Occipital lobe (tissue), 3 donors: ENCODE measurements at places on chromosomes 2 and 18. TPM values are rescaled to one million over a fixed set of nuclear protein-coding genes. Genes with fewer than 3 reads are reported as not detected.

GRCh38 chr18:24877066-24877465 lies 416.6 kb downstream of the HRH4 start:
- DNase-seq, result no peak

DNA sequence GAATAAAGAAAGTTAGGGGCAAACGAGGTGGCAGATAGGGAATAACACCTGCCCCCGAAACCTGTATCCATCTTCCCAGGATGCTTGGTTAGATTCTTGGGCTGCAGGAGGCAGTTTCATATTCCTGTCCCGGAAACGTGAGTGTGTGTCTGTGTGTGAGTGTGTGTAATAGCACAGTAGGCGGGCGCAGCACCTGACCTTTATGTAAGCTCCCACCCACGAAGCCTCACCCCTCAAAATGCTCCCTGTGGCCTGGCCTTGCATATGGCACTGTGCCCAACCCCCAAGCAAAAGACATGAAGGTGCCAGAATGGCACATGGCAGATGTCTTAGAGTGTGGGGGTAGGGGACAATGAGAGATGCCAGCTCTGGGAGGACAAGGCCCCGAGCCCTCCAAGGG lies 48.9 kb downstream of the EFR3B start:
- DNase-seq, result no peak

The ELOA2 gene
- not detected for total RNA-seq

- DNase-seq, result no peak
Measured at GRCh38 chr2:103293067-103293741, 531.4 kb downstream of the TMEM182 start.

DNA sequence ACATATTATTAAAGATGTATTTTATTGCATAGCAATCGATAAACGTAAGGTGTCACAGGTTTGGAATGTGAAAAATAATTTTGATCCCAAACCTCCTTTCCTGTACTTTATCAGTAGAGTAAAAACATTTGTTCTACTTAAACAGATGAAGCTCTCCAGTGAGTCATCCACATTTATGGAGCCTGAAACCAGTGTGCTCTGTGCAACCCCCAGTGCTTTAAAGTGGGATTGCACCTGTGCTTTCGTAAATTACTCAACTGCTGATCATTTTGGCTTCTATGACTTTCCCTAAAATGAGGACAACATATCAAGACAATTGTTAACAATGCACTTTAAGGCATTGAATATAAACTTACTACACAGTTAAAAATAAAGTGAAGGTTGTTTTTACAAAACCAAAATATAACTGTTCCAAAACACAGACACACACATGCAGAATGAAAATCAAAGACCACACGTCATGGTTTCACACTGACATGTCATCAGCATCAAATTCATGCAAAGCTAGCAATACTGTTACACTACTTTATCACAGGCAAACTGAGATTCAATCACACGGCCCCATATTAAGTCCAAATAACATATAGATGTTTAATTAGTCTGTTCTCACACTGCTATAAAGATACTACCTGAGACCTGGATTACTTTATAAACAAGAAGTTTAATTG lies 9.7 kb downstream of the TMEM18 start:
- no peak for DNase-seq

- no peak for DNase-seq
Measured at GRCh38 chr2:236531996-236532395, 37.6 kb upstream of the ACKR3 start.

The ALS2 gene
- 79.7 TPM for total RNA-seq

The CFAP65 gene
- 0.16 TPM for total RNA-seq

The NFE2L2 gene
- 13.4 TPM for total RNA-seq

The NRP2 gene
- 22.1 TPM for total RNA-seq

DNA sequence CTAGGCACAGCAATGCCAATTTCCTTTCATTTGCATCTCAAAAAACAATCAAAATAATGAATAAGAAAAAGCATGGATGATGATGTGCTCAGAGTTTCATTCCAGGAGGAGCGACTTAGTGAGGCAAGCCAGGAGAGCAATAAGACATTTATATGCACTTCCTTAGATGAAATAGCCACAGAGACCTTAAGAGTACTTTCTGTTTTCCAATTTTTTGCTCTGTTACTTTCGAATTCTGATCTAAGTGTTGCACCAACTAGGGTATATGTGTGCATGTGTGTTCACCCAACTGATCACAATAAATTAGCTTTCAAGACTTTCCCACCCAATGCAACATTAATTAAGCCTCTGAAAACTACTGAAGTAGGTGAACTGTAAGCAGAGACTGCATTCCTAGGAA lies 709 bp downstream of the RAB27B start:
- no peak for DNase-seq

DNA sequence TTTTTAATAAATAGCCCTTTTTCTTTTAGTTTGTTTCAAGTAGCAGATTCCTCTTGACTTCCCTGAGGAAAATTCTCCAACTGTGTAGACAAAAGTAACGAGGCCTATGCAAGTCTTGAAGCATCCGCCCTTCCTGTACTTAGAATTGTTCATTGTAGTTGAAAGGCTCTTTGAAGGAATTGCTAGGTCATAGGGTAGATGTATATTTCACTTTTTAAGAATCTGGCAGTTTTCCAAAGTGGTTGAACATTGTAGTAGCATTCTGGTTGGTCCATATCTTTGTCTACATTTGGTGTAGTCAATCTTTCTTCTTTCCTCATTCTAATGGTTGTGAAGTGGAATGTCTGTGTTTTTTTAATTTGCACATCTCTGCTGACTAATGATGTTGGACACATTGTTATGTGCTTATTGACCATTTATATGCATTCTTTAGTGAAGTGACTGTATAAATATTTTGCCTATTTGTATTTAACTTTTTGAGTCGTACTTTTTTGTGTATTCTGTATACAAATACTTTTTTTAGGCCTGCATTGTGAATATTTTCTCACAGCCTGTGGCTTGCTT lies 5.6 kb upstream of the SERPINB11 start:
- no peak for DNase-seq

The CD226 gene
- 0.16 TPM for total RNA-seq

The SERPINB3 gene
- not detected for total RNA-seq

The ASIC4 gene
- 8.3 TPM for total RNA-seq

The MATN3 gene
- total RNA-seq, result 1.1 TPM

DNA sequence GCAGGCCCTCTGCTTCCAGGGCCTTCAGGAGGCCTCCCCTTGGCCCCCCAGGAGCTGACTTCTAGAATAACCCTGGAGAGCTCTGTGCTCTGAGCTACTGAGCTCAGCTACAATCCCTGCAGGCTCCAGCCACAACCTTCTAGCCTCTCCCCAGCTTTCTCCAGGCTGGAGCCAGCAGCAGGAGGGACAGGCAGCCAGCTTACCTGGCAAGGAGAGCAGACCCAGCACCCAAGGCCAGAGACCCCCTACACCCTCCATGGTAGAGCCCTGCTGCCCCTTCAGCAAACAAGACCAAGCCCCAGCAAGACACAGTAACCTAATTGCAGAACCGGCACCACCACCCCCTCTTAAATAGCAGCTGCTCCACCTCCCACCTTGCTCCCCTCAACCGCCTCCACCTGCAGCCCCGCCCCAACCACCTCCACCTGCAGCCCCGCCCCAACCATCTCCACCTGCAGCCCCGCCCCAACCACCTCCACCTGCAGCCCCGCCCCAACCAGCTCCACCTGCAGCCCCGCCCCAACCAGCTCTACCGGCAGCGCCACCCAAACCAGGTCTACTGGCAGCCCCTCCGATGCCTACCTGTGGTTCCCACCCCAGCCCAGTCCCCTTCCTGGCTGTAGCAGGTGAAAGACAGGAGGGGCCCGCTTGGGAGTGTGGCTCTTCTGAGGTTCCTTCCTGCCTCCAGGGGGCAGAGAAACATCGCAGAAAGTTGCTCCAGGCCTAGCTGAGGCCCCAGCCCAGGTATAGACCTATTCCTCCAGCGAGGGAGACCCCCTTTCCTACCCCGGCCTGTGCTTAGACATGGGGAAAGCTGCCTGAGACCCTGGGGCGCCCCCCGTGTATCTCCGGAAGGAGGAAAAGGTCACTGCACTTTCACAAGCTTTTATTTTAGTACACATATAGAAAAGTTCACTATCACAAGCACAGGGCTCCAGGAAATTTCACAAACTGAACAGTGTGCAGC lies at the start of gene ASTL:
Gene ASTL (minus strand): TSS at position 324 of the 967 bp plus-strand sequence. CDS start 66 bp downstream, at position 258.
- no peak for DNase-seq

DNA sequence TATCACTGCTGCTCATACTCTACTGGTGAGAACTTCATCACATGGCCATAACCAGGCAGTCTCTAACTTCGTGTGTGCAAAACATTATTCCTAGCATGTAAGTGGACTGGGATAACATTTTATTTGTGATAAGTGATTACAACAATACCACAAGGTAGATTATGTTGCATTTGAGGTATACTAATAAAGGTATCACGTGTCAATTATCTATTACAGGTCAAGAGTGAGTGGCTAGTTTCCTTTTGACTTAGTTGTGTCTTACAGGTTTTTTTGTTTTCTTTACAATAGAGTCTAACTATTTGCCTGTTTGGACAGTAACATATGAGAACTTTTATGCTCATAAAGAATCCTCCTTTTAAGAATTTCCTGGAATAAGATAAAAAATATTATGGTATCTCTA lies 67.2 kb upstream of the DSC1 start:
- no peak for DNase-seq

The IL18R1 gene
- total RNA-seq, result under 0.01 TPM

GRCh38 chr2:115739574-115739973 lies 1297.1 kb downstream of the DPP10 start:
- DNase-seq, result no peak

- no peak for DNase-seq
Measured at GRCh38 chr2:83471655-83472054, 987.4 kb downstream of the SUCLG1 start.

DNA sequence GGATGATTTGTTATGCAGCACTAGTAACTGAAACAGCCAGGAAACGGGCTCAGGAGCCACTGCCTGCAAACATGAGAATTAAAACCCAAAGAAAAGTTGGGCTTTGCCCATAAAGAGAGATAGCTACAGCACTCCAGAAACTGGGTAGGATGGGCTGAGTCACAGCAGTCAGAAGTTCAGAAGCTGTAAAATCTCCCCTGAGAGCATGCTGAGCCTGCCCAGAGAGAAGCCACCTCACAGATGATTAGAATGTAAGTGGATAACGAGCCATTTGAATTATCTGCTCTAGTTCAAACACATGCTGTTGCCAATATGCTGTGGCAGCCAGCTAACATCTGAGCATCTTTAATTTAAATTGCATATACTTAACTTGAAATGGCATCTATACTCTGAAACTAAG lies 388.1 kb upstream of the ACVR2A start:
- DNase-seq, result no peak

The DPP10 gene
- 76.7 TPM for total RNA-seq

GRCh38 chr18:51330148-51330547 lies 132.7 kb upstream of the MEX3C start:
- no peak for DNase-seq

DNA sequence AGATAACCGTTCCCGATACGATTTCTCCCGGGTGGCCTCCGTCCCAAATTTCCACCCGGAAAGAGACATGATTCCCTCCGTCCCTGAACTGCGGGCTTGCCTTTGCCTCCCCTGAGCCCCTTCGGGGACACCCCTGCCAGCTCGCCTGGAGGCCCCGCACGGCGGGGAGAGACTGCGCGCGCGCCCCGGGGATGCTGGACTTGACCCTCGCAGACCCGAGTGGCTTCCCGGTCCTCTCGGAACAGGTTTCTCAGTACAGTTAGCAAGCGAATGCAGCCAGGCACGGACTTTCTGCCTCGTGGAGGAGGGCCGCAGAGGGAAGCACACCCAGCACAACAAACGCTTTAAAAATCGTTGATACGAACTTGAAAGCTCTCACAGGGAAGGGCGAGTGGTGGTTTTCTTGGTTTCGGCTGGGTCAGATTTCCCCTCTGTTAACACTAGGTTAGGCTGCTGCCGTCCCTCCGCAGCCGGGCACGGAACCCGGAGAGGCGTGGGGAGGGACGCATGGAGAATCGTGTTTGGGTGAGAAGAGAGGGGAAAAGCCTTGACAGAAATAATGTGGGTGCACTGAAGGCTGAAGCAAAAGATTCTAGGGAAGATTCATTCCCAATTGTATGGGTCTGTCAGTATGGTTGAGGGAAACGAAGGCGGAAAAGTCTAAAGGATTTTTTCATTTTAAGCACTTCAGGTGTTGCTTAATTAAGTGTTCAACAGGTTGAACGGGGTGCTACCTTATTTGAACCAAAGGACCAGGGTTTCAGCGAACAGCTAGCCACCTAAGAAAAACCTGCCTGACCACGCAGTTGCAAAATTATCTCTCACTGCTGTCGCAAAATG lies 916 bp downstream of the TNFRSF11A start:
- DNase-seq, result no peak

DNA sequence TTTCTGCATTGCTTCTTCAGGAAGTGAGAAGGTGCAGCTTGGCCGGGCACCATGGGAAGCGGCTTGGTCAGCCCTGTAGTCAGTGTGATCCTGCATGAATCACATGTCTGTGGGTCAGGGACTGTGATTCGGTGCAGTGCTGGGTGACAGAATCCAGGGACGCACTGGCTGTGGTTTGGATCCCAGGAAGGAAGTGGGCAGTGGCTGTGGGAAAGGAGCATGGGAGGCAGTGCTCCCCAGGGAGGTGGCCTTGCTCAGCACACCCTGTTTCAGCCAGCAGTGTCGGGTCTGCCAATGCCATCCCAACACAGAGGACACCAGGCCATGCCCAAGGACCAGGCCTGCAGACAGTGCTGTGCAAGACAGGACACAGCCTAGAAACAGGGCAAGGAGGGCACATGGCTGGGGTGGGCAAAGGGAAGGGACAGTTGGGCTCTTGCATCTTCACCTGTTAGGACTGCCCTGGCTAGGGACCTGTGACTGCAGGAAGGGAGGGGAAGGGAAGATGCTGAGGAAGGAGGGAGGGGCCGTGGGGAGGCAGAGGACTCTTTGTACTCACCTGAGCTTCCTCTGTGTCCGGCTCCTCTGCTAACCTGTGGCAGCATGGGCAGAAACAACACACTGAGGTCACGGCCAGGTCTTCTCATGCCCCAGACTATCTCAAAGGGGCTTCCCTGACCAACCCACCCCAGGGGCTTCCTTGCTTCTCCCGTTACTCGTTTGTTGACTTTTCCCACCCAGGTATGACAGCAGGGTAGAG lies 37.2 kb upstream of the DNMT3A start:
- DNase-seq, result no peak

GRCh38 chr18:50686409-50686808 lies 126.5 kb downstream of the MAPK4 start:
- DNase-seq, result no peak

DNA sequence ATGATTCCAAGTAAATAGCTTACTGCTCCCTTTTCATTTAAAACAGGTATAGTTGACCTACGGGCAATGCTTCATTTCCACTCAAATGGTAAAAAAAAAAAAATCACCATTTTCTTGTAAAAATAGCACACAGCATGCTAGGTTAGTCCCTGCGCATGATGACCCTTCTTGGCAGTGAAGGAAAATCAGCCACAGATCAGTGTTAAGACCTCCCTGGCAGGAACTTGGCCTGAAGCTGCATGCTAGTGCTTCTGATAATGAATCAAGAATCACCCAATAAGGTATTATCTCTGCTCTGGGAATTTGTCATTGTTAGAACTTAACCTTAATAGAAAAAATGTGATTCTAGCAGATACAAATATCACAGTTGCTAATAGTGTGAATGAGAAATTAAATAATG lies 166.3 kb downstream of the RAB3GAP1 start:
- no peak for DNase-seq

The LDLRAD4 gene
- 129 TPM for total RNA-seq

The REG3A gene
- not detected for total RNA-seq
